AG04449 (cell line): ENCODE measurements at places on chromosomes 7 and 10.

DNA sequence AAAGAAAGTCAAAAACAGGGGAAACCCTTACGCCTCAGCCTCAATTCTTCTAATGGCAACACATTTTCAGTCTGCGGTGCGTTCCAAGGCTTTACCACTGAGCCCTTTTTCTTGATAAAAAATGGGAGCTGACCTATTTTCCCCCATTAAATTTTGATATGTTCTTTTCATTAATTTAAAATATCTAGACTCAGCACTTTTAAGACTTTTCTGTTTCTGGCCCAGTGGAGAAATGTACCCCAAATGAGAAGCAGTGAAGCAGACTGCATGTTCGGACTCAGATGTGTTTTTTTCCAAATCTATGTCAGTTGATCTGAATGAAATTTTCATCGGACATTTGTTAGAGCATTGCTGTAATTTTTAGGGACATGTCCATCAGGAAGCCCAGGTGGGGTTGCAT lies 126.2 kb downstream of the SEC23IP start:
- no peak for DNase-seq

DNA sequence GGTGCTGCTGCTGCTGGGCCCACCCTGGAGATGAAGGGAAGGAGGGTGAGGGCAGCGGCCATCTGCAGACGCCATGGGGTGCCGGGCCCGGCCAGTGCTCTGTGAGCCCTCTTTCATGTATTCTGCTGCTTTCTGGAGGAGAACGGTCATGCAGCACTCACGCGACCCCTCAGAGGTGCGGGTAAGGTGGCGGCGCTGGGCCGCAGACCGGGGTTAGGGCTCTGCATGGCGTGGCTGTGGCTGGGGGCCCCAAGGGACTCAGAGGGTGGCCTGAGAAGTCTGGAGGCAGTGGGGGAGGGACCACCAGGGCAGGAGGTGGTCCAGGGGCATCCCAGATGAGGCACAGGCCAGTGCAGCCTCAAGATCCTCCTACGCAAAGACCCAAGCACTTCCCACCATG lies 275.5 kb downstream of the ELFN1 start:
- DNase-seq, result no peak

DNA sequence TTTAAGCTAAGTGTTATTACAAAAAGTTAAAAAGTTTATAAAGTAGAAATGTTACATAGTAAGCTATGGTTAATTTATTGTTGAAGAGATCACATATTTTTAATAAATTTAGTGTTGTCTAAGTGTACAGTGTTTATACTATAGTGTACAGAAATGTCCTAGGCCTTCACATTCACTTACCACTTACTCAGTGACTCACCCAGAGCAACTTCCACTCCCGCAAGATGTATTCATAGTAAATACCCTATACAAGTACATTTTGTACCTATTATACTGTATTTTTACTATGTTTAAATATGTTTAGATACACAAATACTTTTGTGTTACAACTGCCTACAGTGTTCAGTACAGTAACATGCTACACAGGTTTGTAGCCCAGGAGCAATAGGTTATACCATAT lies 69.2 kb downstream of the DNAJC1 start:
- DNase-seq, result no peak

DNA sequence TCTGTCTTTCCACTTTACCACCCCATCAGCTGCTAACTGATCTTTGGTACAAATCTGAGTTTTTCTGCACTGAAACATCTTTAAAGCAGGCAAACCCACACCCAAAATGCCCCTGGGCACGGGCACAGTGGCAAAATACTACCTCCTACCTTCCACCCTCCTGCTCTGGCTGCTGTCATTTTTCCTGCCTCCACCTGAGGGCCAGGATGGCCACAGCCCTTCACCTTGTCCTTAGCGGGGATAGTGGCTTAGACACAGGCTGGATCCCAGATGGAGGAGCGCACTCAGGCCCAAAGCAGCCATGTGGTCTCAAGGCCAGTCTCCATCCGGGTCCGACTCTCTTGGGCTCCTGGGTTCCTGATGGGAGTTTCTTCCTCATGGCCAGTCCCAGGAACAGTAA lies 98.3 kb downstream of the HIF1AN start:
- no peak for DNase-seq

DNA sequence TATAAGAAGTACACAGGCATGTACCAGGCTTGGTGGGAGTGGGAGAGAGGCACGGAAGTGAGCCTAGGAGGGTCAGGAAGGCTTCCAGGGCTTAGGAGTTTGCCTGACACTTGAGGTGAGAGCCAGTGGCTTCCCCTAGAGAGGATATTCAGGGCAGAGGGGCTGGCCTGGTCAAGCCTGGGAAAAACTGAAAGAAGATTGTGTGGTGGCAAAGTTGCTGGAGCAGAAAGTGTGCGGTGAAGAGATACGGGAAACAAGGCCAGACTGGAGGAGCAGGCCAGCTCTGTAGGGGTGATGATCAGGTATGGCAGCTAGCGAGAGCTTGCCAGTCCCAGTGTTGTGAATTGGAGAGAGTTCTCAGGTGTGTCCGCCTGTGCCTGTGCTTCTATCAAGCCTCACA lies 129.9 kb downstream of the CCNY start:
- DNase-seq, result no peak

DNA sequence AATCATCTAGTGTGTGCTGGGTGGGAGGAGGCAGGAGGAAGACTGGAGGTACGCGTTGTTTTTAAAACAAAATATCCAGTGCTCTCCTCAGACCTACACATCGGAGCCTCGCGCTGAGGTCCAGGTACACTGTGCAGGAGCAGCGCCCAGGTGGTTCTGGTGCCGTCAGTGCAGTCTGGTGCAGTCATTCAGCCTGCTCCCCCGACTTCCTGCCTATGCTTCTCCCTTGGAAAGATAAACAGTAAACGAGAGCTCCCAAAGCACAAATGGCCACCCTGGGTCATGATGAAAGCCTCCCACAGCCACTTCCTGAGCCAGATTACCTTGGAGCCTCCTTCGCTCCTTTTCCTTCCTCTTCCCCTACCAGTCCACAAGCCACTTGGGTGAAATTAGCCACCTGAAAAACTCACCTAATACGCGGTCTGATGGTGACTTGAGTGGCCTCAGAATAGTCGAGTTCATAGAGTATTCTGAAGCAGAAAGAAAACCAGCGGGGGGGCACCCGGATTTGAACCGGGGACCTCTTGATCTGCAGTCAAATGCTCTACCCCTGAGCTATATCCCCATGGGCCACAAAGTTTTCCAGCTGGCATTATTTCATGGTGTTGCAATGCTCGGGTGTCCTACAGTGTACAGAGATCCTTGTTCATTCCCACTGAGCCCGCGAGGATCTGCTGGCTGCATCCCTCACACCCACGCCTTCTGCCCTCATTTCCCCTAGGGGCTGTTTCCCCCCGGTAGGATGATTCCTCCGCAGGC lies 82.5 kb downstream of the ZNF467 start:
- DNase-seq, result peak; percentile 52

DNA sequence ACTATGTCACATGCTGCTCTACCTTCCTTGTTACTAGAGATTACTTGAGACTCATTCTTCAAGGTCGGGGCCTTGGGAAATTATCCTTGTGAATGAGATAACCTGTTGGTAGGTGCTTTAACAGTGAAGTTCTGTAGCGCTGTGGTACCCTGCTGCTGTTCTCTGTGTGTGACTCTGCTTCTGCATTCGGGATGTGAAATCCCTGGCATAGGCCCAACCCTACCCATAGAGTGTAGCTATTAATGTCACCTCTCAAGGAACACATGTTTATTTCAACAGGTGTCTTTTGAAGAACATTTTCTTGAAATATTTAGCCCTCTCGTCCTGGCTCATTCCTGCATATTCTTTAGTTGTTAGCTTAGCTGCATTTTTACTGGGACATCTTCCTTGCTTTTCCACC lies 41.8 kb upstream of the TMEM236 start:
- no peak for DNase-seq

DNA sequence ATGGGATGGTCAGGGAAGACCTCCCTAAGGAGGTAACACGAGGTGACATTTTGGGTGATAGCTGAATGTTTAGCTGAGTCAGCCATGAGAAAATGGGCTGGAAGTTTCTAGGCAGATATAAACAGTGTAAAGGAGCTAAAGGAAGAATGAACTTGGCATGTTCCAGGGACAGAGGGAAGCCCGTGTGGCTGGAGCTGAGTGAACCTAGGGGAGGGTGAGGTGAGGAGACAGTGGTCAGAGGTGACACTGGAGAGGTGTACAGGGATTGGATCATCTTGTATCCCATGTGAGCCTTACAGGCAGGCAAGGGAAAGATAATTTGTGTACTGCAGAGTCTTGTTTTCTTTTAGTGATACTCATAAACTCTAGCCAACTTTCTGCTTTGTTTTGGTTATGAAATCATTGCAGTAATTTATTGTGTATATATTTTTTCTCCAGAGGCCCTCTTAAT lies 1.8 kb downstream of the STARD3NL start:
- no peak for DNase-seq

- DNase-seq, result no peak
Measured at GRCh38 chr7:70334871-70335270, 736.6 kb downstream of the AUTS2 start.

DNA sequence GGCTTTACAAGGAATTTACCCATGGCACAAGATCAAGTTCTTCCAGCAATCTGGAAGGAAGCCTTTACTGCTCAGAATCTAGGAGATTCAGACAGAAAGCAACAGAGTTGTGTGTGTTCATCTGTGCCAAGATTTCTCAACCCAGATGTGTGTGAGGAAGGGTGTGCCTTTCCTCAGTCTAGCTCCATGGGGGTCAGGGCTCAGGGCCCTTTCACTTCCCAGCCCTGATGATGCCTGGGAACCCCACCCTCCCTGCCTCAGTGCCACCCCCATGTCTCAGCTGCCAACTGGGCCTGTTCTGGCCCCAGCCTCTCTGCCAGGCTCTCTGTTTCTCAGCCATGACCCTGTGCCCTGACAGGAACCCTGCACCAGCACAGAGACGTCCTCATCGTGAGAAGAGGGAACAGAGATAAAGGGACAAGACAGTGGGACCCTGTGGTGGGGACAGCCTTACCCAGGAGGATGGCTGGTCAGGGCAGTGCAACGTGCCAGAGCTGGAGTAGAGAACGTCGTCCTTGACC lies 102.0 kb downstream of the VIPR2 start:
- no peak for DNase-seq
